Left cardiac atrium (tissue), 4 donors: ENCODE measurements at places on chromosomes 2 and 18. TPM values are rescaled to one million over a fixed set of nuclear protein-coding genes. Genes with fewer than 3 reads are reported as not detected.

The MLPH gene
- 121 TPM for total RNA-seq

The ALPG gene
- not detected for total RNA-seq

The SCN2A gene
- total RNA-seq = 0.56 TPM

The ATP6V1C2 gene
- 0.18 TPM for total RNA-seq

The TCF23 gene
- total RNA-seq = 0.24 TPM

The CBLN2 gene
- total RNA-seq = 0.26 TPM

The FAM124B gene
- 1.3 TPM for total RNA-seq

The YES1 gene
- total RNA-seq = 32.6 TPM

The B3GNT7 gene
- 4.5 TPM for total RNA-seq

The ZCCHC2 gene
- 24.1 TPM for total RNA-seq

The ELOA2 gene
- total RNA-seq = not detected

The OR6B3 gene
- total RNA-seq = not detected

The C2orf68 gene
- total RNA-seq = 22.4 TPM
